ENCODE measurements at places on chromosomes 5 and 9.

DNA sequence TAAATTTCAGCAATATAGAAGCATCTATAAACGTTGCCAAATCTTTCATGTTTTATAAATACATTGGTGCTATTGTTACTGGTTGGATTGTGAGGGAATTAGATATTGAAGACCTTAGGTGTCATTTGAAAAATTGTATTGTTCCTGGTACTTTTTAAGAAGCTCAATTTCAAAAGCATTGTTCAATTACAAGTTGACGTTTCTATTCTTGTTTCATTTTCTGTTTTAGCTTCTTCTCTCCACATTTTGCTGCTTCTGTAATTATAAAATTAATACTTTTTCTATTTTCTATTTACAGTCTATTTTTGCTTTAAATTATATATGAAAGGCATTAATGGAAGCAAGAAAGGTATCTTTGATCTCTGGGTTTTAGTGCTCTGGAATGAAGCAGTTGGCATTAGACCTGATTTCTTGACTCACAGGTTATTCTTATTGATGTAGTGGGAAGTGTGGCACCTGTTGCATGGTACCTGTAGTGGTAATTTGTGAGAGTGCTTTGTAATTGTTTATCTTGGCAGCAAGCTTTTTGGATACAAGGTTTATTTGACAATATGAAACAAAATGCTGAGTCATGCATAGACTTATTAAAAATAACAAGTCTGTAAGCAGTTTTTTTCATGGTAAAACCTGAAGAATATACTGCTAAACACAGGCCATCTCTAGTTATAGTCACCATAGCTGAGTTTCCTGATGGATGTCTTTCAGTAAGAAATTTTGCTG lies 13.2 kb downstream of the MACIR start:
- no peak for DNase-seq

- DNase-seq = peak; percentile 54
Measured at GRCh38 chr9:133115604-133116345, 5.3 kb downstream of the RALGDS start.

DNA sequence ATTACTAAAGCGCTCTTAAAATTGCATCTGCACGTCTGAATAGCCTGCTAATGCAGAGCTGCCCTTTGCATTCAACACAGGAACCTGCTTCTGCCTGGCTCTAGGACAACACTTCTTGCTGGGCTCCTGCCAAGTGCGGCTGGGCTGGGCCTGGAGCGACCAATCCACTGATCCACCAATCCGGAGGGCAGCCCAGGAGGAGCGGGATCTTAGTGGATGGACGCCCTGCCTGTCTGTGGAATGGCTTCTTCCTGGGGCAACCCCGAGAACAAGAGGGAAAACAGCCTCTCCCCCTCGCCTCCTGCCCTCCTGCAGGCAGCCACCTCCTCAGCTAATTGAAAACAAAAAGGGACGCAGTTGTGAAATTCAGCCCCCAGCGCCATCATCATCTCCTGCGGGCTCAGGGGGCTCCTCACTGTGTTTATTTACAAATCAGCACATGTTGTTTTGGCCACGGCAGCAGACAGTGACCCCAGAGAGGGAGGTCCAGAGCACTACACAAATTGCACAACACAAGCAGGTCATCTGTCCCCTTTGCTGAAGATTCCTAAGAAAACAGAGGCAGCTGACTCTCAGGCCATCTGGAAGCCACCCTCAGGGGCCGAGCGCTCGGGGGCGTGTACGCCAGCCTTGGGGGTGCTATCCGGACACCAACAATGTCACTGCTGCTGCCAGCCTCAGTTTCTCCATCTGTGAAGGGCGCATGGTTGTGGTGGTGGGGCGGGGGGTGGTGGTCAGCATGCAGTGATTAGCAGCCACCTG lies 57.3 kb downstream of the GADD45G start:
- no peak for DNase-seq

GRCh38 chr5:77953374-77953773 lies 177.2 kb upstream of the TBCA start:
- no peak for DNase-seq
